Fibroblast of the conjunctiva (primary cell): ENCODE measurements at places on chromosomes 6 and 20.

- DNase-seq = no peak
Measured at GRCh38 chr6:131116321-131116720, 18.9 kb upstream of the AKAP7 start.

GRCh38 chr6:37913210-37913609, 93.7 kb downstream of the ZFAND3 start:
- DNase-seq = no peak

GRCh38 chr20:24747010-24747712, 201.9 kb upstream of the CST7 start:
- no peak for DNase-seq

- DNase-seq = no peak
Measured at GRCh38 chr6:143157131-143157530, 96.4 kb downstream of the AIG1 start.

- DNase-seq = no peak
Measured at GRCh38 chr6:34757687-34758274, 476 bp downstream of the SNRPC start.

- DNase-seq = no peak
Measured at GRCh38 chr20:51363378-51363777, 179.1 kb downstream of the NFATC2 start.

DNA sequence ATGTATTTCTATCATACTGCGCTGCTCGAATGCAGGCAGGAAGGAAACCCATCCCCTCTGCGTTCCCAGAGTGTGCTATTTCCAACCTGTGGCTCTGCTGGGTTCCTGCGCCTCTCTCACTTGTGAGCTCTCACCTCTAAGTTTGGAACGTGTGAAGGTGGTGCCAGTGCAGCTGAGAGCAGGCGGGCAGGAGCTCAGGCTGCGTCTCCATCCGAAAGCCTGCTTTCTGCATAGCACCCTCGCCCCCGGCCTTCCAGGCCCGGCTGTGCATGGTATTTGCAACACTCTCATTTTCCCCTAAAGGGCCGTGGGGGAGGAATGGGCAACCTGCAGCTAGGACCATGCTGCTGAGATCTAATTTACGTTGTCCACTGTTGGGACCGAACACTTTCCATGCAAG, 288.0 kb upstream of the TSHZ2 start:
- no peak for DNase-seq

- no peak for DNase-seq
Measured at GRCh38 chr6:145744619-145745018, 9.3 kb upstream of the EPM2A start.

DNA sequence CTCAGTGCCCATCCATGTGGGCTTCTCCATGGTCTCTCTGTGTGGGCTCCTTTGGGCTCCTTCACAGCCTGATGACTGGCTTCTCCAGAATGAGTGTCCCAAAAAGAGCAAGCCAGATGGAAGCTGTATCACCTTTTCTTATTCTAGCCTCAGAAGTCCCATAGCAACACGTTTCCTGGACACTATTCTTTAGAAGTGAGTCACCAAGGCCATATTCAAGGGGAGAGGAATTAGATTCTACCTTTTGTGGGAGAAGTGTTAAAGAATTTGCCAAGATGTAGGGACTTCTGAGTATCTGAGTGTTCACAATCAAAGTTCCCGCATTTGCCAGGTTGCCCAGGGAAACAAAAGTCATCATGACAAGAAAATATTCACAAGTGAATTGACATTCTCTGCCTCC, 20.7 kb upstream of the TBC1D22B start:
- DNase-seq = no peak
